ENCODE measurements at places on chromosomes 2 and 18.

GRCh38 chr18:8999872-9000271 lies 102.6 kb upstream of the NDUFV2 start:
- no peak for DNase-seq

DNA sequence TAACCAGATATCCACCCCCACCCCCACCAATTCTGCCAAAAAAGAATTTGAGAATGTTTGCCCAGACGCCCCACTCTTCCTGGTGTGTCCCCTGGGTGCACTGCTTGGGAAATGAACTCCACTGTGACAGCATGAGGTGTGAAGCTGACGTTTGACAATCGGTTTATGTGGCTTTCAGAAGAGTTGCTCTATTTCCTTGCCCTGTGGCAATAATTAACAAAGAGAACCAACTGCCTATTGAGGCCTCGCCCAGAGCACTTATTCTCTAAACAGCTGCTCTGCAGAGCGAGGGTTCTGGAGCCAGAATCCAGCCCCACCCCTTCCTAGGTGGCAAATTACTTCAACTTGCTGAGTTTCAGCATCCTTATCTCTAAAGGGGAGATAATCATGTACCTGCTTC lies 115.8 kb upstream of the SIX3 start:
- no peak for DNase-seq

DNA sequence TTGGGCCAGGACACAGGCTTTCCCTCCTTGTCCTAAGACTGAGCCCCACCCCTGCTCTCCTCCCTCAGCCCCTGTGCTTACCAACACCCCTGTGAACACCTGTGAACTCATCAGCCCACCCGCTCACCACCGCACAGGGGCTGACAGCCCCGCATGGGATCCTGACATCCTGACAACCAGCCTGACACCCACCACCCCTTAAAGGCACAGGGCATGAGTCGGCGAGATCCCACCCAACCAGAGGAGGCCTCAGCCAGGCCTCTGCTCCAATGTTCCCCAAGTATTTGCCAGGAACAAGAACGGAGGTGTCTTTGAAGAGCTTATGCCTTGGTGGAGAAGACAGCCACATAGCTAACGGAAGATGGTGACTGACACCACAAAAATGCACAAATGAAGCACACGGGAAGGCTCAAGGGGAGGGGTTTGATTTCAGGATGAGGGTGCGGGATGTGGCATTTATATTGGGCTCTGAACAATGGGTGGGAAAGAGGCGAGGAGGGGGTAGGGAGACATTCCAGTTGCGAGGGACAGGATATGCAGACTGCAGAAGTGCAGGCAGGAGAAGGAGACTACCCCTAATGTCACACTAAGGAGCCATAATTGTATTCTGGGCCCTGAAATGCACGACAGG lies 11.0 kb downstream of the RAB11FIP5 start:
- no peak for DNase-seq

GRCh38 chr2:112646102-112646719 lies 472 bp downstream of the SLC20A1 start:
- peak; percentile 66 for DNase-seq

DNA sequence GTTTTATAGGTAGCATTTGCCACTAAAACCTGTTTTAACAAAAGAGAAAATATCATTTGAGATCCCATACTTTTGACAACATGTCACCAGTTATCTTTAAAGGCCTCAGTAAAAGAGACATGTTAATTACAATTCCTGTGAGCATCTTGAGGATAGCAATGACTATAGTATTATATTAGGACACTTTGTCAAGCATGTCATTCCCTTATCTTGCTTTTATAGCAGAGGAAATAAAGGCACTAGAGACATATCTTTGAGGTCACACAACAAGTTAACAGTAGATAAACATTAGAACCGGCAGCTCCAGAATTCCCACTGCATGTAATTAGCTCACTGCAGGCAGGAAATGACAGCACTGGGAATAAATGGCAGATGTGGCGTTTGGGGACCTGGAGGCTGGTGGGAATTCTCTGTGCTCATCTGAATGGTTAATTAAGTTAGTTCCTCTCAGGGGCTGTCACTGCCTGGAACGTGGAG lies 25.9 kb downstream of the LYPD6B start:
- DNase-seq = no peak

DNA sequence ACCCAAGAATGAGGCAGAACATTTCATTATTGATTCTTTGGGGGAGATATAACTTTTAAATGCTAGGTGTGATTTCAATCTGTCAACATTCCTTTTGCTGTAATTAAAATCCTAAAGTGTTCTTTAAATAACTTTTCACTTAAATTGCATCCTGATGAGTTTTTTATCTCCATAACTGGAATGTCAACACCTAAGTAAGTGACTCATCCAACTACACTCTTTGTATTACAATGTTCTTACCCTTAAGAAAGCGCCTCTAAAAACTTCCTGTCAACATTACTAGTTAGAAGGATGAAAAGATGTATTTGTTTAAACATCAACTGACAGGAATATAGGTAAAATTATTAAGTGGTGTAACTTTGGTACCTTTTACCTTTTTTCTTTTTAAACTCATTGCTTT lies 1657.0 kb downstream of the LRP1B start:
- no peak for DNase-seq

DNA sequence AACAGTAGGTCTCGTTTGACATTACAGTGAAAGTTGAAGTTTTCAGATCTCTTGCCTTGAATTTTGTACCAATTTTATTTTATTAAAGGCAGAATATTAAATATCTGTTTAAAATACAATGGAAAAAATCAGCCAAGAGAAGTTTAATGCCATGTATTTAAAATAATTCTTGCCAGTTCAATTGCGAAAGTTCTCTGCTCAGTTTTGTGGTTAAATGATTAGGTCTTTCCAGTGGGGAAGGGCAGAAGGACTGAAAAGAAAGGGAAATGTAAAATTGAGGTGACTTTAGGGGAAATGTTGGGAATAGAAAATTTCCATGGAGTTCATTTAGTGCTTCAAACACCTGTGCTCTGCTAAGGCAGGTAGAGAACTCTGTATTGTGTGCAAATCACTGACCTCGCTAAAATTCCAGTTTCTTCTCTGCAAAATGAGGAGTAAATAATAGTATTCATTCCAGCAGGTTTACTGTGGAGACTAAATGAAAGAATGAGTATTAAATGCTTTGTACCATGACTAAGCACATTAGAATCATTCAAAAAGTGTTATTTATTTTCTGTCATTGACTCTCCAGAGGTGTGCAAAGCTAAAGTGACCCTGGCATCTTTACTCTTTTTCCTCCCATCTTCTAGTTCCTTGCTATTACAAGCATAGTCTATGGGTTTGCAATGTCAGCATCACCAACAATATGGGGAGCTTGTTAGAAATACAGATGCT lies 74.4 kb downstream of the KIAA1328 start:
- no peak for DNase-seq

GRCh38 chr18:60358516-60358915 lies 14.1 kb downstream of the MC4R start:
- DNase-seq = no peak

DNA sequence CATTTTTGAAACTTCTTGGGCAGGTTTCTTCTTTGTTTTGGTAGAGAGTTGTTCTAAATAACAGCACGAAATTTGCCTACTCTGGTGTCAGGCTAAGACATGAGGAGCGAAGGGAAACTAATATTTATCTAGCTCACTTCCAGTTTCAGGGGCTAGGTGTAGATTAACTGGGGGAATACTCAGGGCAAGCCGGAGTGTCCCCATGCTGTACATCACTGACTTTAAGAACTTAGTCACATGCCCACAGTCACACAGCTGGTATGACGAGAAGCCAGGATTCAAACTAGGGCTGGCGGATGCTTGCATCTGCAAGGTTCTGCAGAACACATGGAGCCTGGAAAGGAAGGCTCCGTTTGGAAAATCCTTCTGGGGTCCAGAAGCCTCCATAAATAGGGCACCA lies 133.3 kb downstream of the ALPK2 start:
- no peak for DNase-seq

GRCh38 chr2:223050900-223051504 lies 988 bp upstream of the KCNE4 start:
- DNase-seq = no peak

DNA sequence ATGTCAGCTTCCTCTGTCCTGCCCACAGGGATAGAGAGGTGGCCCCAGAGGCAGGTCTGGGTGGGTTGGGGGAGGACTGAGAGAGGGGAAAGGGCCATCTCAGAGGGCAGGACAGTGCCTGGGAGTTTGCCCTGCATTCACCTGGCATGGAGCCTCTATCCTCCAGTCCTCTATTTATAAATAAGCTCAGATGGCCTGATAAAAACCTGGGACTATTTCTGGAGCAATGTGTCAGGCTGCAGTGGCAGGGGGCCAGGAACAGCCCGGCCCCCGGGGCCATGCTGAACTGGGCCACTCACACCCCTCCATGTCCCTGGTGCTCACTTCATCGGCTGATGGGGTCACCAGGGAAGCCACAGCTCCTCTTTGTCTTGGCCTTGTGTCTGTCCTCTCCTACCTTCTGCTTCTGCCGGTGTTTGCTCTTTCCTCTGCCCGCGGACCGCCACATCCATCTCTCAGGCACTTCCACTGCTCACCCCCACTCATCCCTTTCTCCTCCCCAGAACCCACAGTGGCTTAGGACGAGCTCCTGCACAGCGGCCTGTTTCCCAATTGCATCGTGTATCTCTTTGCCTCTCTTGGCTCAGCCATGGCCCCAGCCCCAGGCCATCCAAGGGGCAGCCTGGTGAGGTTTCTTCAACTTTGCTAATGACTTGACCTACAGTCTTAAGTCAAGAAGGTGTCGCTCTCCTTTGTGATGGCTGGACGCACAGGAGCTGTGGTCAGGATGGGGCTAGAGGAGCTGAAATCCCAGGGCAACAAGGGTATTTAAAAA lies 38.8 kb downstream of the SCTR start:
- DNase-seq = no peak

DNA sequence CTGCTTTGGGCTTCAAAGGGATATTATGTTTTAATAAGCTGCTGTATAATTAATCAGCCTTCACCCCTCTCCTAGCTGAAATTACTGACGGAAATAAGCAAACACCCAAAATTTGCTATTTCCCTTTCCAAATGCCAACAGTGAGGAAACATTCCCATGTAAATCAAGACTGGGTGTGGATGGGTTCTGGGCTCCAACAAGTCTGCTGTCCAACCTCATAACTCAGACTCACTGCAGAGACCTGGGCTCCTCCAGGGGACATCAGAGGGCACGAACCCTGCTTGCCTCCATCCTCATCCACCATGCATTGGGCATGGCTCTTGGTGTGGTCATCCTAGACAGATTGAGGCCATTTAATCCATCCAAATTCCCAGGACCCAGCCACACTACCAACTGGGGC lies 173.7 kb downstream of the C1D start:
- DNase-seq = no peak

DNA sequence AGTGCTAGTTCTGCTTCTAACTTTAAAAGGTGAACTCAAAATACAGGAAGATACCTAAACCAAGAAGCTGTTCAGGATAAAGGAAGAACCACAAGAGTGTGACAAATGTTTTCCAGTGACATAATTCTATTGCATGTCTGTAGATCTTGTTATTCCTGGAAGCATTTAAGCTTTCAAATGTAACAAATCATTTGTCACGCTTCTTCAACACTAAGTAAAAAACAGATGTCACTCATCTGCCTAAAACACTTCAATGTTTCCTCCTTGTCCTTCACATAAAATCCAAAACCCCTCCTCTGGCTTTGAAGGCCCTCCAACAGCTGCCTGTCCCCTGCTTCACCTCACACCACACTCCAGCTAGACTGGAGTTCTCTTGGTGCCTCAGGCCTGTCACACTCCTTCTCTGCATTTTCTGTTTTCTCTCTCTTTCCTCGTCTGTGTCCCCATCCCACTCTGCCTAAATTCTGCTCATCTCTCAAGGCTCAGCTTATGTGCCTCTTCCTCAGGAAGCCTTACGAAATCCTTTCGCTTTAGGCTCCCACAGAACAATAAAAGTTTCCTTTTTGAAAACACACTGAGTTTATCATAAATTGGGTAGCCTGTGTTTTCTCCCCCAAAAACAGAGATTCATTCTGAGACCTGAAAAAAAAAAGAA lies 6.4 kb upstream of the CLEC4F start:
- DNase-seq = no peak

- DNase-seq = no peak
These were observed 80.5 kb upstream of the KCNH7 start for GRCh38 chr2:162919111-162919510.

GRCh38 chr2:240760121-240760520 lies 59.9 kb downstream of the KIF1A start:
- DNase-seq = no peak

DNA sequence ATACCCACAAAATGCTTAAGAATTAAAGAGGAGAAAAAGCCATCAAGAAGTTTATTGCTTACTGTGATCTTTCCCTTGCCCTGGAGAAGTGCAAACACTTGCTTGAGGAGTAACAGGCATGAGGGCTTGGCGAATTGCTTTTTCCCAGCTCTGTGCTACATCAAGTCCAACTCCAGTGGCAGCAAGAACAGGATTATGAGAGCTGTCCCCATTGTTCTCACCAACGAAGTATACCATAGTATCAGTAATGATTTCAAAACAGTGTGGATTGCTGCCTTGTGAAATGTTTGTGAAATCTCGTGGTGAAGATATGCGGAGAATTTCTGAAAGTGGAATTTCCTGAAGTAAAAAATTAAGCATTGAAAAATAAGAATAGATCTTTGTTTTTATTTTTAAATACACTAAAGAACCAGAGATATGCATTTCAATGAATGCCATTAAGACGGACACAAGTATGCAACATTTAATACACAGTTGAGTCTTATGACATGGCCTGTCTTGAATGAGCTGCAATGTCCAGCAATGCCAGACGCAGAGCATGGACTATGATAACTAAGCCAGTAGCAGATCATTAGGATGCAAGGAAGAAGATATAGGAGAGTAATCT lies 43.0 kb downstream of the NDUFAF7 start:
- no peak for DNase-seq

DNA sequence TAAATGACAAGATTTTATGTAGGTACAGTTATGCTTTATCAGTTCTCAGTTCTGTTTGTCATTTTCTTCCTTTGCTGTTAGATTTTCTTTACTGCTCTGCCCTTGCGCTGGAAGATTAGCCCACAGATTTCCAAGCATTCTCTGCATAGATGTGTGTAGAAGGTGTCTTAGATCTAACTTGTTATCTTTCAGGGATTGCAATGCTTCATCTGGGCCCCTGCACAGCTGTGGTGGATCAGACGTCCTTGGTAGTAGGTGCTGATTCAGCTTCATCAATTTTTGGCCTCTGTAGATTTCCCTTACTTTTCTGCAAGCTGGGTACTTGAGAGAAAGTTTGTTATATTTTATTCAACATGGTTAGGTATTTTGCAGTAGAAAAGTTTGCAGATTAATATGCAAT lies 115.3 kb upstream of the LINC00305 start:
- no peak for DNase-seq

DNA sequence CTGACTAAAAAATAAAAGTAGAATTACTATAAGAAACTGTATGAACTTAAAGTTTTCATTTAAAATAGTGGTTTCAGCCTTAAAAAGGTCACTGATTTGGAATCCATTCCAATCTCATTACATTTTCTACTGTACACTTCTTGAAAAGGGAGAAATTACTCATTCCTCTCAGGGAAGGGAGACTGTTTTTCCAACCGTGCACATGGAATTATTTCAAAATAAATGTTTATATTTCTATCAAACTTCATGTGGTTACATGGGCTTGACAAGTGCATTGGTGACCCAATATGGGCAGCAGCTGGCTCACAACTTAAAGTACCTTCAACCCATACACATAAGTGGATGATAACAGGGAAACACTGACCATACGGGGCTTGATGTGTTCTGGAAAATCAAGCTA lies 324.5 kb upstream of the THUMPD2 start:
- DNase-seq = no peak

GRCh38 chr18:59881728-59882656 lies 17.8 kb upstream of the PMAIP1 start:
- peak; percentile 36 for DNase-seq

Measured in activated naive CD4-positive, alpha-beta T cell treated with anti-CD3 and anti-CD28 coated beads, Interleukin-2, amount 10 ng/mL, durations not matched to agents 7 days and 5 days (primary cell).